Stimulated activated CD4-positive, alpha-beta T cell treated with anti-CD3 and anti-CD28 coated beads, Interleukin-2, amount 100 ng/mL, for 48 hours (primary cell): ENCODE measurements at places on chromosomes 4 and X.

DNA sequence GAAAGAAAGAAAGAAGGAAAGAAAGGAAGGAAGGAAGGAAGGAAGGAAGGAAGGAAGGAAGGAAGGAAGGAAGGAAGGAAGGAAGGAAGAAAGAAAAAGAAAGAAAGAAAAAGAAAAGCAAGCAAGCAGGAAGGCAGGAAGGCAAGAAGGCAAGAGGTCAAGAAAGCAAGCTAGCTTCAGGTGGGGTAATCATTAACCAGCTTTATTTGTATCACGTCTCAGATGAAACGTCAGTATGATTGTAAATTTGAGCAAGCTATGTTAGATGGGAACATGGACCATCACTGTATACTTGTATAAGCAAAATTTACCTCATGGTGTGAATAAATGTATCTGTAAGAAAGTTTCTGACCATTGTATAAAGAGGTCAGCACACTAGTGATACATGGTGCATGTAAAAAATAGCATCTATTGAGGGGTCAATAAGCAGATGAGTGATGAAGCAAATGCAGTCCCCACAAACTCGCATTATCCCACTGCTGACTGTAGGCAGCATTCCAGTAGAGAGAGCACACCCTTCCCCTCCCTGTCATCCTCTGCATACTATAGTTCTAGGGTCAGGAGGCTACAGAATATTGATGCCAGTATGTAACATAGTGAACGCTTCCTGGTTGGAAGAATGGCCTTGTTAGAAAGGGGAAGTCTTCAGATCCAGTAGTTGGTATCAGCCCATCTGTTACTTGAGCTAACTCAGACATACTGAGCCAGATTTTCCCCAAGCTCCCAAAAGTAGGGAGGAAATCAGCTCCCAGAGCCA, 16.5 kb upstream of the KLHL34 start:
- no peak for DNase-seq

- no peak for DNase-seq
These were observed 83.8 kb upstream of the RPL34 start for GRCh38 chr4:108536577-108536976.

DNA sequence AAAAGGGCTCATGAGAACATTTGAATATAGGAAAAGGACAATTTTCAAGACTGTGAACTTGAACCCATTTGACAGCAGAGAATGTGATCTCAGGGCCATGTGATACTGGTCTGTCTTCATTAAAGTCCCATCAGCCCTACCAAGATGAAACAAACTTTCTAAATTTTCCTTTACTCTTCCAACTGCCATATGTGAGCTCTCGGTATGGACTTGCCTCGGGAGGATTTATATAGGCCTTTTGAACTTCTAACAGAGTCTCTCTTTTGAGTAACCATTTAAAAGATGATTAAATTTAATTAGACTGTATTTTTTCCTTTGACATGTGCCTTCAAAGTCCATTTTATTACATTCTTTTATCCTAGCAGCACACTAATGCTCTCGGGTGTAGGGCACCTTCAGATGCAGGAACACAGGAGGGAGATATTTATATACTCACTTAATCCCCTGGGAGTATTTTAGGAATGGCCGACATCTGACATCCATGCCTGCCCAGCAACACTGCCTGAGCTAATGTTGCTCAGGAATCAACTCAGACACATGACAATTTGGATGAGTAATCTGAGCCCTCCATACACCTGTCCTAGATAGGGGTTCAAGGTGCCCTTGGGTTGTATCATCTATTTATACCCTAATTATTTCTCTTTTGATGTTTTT, 155.0 kb downstream of the SLC7A11 start:
- no peak for DNase-seq

DNA sequence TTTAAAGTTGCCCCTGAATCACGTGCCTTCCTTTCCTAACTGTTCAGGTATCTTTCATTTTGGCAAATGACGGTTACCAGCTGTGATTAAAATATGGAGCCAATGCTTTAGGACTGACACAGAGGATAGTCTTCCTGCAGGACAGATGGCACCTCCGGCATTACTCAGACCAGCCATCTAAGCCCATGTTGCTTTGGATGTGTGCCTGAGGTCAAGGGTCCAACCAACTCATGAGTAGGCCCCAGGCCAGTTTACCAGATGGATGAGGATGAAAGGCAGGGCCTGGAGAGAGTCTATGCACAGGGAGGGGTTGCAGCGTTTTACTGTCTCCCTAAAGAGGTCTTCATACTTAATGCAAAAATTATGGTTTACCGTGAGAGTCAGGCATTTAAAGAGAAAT, 174.0 kb upstream of the GATB start:
- DNase-seq, result no peak

- DNase-seq, result no peak
These were observed 467.7 kb downstream of the IDS start for GRCh38 chrX:149037281-149037870.

DNA sequence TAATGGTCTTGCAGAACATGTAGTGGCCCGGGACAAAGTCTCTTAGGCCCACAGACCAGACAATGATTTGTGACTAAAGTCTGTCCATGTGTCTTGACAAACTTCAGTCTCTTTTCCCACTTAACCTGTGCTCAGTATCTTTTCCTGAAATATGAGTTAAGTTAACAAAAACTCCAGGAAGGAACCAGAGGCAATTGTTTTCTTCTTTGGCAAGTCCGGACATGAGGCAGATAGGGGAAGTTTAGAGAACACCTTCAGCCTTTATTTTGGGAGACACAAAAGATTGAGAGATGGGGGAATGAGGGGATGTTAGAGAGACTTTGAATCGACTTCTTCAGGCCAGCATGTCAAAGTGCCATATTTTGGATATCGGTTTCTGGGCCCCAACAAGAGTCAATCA, 80.2 kb upstream of the FRMPD4 start:
- no peak for DNase-seq

DNA sequence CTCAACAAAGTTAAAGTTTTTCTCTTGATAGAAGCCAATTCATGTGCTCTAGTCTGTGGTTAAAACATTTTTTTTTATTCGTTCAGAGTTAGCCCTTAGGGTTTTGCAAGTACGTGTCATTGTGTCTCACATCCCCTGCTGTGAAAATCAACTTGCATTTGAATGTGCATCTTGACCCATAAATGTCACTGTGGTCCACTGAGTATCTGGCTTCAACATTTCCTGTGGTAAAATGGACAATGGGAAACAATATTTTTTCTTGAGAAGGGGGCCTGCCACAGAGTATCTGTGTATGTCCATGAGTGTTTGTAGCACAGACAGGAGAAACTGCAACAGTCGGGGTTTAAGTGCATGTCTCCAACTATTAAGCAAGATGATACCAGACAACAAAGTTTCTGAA, 554.8 kb upstream of the TENM3 start:
- no peak for DNase-seq

DNA sequence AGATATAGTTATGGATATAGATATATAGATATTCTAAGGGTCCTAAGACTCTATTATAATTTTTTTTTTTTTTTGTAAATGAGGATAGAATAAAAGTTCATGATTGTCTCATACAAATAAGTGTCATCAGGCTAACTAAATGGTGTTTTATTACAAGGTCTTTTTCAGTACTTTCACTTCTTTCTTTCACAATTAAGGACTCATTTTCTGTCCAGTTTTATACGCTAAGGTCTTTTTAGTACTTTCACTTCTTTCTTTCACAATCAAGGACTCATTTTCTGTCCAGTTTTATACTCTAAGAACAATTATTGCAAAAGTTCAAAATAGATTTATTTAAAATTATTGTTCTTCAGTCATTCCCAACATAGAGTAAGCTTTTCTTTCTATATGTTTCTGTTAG, 32.7 kb downstream of the RUFY3 start:
- no peak for DNase-seq

DNA sequence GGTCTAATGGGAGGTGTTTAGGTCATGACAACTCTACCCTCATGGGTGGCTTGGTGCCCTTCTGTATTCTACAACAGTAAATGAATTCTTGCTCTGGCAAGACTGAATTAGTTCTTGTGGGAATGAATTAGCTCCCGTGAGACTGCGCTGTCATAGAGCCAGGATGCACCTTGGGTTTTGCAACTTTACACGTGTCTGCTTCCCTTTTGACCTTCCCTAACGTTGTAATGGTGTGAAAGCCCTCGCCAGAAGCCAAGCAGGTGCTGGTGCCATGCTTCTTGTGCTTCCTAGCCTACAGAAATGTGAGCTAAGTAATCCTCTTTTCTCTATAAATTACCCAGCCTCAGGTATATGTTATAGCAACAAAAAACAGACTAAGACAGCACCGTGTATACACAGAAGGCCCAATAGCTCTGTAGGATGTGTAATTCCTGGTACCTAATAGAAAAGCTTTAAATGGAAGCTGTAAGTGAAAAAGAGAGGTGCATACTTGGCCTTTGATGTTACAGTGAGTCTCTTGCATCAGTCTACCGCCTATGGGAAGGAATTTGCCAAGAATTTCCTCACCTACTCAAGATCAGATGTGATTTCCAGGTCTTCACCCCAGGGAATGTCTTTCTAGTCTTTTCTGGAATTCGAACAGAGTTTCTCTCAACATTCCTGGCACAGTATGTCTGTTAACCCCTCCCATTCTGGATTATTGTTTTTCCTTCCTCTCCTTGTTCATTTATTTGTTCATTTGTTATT, 3.2 kb upstream of the ENPEP start:
- no peak for DNase-seq

DNA sequence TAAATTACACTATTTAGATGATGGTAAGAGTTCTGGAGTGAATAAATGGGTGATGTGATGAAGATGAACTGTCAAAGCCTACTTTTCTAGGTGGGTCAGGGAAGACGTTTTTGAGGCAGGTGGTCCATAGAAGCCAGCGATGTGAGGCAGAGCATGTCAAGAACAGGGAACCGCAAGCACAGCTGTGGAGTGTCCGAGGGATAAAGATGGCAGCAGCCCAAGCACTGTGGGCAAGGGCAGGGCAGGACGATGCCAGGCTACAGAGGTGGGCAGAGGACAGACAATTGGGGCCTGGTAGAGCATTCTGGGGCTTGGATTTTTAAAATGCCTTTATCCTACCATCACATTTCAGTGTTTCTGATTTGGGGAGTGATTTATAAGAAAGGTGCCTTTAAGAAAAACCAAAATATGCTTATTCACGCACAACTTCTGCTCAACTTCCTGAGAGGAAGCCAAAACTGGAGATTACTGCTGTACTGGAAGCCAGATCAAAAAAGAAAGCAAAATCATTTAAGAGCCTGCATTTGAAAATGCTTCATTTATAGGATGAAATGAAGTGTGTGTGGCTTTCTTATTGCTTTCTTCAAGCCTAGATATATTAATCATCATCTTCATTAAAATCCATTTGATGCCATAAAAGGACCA, 119.0 kb upstream of the WDR17 start:
- no peak for DNase-seq
